T follicular helper cell (primary cell): ENCODE measurements at places on chromosomes 1 and 21.

GRCh38 chr1:159753386-159753785, 27.4 kb upstream of the DUSP23 start:
- no peak for DNase-seq

DNA sequence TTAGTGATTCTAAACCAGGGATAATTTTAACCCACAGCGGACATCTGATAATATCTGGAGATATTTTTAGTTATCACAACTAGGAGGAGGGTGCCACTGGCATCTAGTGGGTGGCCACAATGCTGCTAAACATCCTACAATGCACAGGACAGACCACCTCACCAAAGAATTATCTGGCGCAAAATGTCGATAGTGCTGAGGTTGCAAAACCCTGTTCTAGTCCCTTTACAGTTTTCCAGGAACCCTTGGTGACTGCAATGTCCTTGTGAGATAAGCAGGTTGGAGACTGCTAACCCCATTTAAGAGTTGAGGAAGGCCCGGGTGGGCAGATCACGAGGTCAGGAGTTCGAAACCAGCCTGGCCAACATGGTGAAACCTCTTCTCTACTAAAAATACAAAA, 163.1 kb upstream of the BEND5 start:
- DNase-seq = no peak

DNA sequence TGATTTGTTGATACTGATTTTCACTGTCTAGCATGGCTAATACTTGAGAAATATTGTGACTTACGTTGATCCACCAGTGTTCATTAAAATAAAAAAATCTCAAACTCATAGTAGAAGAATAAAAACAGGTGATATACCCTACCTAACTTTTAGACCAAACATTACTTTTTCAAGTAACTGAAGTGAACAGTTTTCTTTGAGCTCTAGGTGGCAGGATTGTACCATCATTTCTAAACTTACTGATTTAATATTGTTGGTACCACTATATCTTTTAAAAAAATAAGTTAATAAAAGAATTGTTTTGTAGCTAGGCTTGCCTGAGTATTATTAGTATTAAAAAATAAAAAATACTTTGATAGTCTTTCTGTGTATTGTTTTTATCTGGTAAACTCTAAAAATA, 21.5 kb downstream of the CDC73 start:
- no peak for DNase-seq

DNA sequence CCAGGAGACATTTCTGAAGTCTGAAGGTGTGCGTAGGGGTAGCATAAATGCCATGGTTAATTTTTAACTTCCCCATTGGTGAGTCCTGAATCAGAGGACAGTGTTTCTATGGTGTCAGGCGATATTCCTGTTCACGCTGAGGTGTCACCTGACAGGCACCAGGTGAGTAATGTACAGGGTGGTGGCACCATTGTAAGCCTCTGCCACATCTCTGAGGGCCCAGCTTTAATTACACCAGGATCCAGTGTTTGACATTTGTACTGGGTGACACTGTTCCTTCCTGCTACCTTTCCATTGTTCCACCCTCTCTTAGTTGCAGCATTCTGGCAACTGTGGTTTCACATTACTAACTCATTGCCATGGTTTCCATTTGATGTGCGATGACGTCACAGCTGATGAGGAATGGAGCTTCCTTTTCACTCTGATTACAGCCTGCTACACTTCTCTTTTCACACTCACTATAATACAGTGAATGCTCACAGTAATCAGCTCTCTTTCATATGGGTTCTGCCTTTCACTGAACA, 40.6 kb upstream of the MARK1 start:
- no peak for DNase-seq

DNA sequence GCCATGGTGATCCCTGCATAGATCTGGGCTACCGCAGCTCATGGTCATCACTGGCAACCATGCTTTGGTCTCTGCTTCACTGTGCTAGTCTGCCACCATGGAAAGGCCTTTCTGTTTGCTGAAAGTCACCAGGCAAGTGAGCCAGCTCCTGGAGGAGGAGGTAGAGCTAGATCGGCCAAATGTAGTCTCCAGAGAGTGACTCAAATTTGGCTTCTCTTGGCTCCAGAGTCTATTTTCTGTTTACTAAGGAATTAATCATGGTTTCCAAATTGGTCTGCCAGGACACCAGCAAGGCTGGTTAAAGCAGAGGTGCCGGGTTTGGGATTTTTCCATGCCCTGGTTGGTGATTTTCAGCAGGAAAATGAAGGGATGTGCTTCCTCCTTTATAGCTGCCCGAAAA, 52.7 kb upstream of the IVNS1ABP start:
- no peak for DNase-seq

- DNase-seq = peak; percentile 14
These were observed 612.9 kb downstream of the PTPRU start for GRCh38 chr1:29849038-29849750.
